Epithelial cell of prostate (primary cell): ENCODE measurements at places on chromosomes 6 and 20.

GRCh38 chr20:53888510-53888909 is 181.9 kb downstream of the BCAS1 start:
- DNase-seq: no peak

DNA sequence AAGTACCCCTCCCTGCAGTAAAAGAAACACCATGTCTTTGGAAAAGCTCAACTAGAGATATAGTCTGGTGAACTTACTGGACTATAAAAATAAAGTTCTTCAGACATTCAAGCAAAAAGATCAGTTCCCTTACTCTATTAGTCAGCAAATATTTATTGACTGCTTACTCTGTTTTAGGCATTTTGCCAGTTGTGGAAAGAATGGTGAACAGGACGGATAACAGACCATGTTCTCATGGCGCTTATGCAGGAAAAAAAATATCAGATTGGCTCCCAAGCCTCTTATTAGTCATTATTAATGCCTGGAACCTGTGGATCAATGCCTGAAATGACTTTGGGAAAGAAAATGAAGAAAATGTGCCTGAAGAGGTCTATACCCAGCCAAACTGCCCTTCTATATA is 282.2 kb upstream of the EPHA7 start:
- no peak for DNase-seq

GRCh38 chr6:13579911-13580310 is 5.5 kb downstream of the SIRT5 start:
- no peak for DNase-seq

DNA sequence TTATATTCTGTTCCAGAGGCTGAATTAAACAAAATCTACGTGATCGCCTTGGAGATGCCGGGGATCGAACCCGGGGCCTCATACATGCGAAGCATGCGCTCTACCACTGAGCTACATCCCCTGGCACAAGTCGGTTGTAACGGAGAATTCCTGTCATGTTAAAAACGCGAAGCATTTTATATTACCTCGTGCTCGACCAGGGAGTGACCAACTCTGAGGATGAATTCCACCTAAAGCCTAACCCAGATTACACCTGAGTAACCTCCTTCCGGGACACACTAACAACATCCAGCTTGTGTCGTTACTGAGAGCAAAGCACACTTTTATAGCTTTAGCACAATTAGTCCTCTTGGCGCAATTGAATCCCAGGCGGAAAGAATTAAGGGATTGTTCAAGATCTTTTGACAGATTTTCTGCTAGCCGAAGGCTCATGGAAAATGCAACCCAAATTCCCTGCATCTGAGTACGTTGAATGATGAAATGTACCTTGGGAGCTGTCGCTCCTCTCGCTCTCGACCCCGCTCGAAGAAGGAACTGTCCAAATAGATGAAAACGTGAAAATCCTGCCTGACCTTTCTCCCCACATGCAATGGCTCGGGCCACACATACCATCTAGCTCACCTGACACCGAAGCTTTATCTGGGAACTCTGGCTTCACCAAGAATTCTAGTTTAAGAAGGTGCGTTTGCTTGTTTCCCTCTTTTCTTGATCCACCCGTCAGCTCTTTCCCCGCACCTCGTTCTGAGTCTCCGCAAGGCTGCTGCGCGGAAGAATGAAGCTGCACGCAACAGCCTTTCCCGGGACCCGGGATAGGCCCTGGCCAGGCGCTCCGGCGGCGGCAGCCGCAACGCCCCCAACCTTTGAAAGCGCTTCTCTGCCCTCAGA is 148.3 kb downstream of the GPX5 start:
- no peak for DNase-seq

GRCh38 chr20:11210611-11211010 is 536.8 kb upstream of the JAG1 start:
- no peak for DNase-seq

DNA sequence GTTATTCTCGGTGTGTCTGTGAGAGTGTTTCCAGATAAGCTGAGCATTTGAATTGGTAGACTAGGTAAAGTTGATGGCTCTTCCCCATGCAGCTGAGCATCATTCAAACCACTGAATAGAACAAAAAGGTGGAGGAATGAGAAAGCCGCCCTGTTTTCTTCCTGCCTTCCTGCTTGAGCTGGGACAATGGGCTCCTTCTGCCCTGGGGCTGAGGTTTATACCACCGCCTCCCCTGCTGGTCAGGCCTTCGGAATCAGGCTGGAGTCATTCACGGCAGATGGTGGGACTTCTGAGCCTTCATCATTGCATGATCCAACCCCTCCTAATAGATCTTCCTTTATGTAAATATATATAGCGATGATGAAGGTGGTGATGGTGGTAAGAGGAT is 124.9 kb downstream of the ANKRD60 start:
- DNase-seq: no peak

GRCh38 chr6:129490521-129491255 is 219.3 kb downstream of the ARHGAP18 start:
- peak; percentile 94 for DNase-seq

- DNase-seq: peak; percentile 37
Observed at GRCh38 chr6:71478834-71479541, 190.4 kb downstream of the OGFRL1 start.

DNA sequence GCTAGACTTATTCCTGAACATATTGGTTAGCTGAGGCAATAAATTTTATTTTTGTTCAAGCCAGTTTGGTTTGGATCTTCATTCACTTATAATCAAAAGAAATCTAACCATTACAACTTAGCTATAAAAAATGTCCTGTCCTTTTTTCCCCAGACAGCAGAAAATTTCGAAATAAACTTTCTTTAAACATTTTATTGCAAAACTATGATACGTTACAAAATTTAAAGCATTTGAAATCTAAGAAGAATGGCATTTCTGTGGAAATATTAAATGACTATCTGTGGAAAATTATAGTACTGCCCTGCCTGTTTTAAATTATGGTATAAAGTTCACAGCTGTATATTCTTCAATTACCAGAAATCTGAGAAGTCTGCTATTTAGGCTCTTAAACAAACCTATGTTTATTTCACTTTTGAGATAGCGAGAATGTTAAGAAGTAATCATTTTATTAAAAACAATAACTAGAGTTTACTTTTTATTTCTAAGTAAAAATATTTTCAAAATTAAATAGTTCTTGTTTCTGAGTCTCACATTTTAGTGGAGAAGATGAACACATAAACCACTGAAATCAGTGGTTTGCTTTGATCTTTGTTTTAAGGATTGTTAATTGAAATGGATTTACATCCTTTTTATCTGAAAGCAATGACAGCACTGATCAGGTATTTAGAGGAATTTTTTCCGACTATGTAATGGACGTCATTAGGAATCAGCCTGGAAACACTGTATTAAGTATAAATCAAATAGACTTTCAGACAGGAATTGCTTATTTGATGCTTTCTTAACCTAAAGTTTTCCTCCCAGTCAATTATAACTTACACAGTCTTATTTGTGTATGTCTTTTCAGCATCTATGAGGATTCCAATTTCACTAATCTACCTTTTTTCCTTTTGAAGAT is 553.7 kb downstream of the COL12A1 start:
- no peak for DNase-seq

GRCh38 chr6:168584671-168585070 is 143.7 kb downstream of the SMOC2 start:
- no peak for DNase-seq

- no peak for DNase-seq
Observed at GRCh38 chr20:61320691-61321425, 68.8 kb downstream of the CDH4 start.

- no peak for DNase-seq
Observed at GRCh38 chr20:50789968-50790650, 4.8 kb upstream of the BCAS4 start.

GRCh38 chr6:144888621-144889020 is 603.5 kb downstream of the UTRN start:
- no peak for DNase-seq

- no peak for DNase-seq
Observed at GRCh38 chr6:139544701-139545057, 170.2 kb upstream of the CITED2 start.

GRCh38 chr6:141561154-141561553 is 571.6 kb upstream of the GJE1 start:
- no peak for DNase-seq

DNA sequence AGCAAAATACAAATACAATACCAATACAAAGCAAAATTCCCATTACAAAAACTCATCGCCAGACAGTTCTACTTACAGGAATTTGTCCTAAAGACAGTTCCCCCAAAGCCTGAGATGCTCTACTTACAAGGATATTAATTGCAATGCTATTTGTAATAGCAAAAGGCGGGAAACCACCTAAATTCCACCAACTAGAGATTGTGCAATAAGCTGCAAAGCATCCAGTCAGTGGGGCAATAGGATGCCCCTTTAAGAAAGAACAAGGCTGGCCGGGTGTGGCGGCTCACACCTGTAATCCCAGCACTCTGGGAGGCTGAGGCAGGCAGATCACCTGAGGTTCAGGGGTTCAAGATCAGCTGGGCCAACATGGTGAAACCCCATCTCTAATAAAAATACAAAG is 39.1 kb downstream of the FAM209B start:
- DNase-seq: no peak

- no peak for DNase-seq
Observed at GRCh38 chr20:22577515-22578220, 6.7 kb downstream of the FOXA2 start.

GRCh38 chr6:41874741-41875140 is 20.4 kb downstream of the USP49 start:
- no peak for DNase-seq

DNA sequence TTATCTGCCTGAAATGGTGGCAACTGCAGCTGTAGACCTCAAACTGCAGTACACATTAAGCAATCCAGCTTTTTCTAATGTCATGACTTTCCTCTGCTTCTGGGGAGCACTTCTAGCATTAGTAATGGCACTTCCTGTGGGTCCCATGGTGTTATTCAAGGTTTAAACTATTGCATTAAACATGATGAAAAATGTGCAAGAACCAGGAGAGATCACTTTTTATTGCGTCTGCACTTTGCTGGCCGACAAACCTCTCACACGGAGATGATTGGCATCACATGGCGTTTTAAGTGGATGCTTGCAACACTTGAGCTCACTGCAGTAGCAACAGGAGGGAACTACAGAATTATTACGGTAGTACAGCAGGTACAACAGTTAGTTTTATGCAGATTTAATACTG is 148.4 kb downstream of the HIVEP2 start:
- DNase-seq: no peak

DNA sequence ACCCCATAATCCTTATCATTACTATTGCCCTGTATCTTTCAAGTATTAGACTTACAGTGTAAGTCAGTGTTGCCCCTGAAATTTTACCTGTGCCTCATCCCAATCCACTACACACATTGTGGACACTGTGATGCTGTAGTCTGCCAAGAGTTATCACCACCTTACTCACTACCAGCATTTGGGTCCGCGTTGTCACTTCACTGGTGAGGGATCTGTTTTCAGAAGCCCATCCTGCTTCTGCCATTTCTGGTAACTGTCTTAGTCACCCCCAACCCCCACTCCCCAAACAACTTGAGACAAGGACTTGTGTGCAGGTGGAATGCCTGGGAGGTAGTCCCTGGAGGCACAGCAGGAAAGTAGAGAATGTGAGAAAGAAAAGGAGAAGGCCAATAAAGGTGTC is 6.0 kb upstream of the RAB44 start:
- no peak for DNase-seq
